HCEC 1CT (cell line): ENCODE measurements at places on chromosomes 2 and 18.

DNA sequence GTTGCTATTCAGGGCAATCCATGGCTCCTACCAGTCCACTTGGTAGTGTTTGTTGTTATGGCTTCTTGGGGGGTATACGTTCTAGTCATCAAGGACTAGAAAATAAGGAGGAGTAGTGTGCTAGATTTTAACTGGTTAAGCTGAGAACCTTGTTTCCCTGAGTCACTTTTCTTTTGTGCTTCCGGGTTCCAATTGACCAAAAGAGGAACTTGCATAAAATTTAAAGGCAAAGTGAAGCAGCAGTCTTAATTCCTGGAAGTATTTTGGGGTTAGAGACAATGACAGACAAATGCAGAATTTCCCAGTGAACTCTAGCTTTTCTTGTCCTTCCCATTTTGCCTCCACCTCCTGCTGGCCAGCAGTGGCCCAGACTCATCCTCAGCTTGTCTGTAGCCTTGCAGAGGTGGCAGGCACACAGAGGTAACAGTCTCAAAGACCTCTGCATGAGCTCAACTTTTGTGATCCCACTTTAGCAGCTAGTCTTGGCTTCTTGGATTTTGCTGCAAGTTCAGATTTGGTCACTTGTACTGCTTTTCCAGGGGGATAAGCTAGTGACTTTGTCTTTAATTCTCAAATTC, 1105.8 kb upstream of the NXPH2 start:
- DNase-seq, result no peak

DNA sequence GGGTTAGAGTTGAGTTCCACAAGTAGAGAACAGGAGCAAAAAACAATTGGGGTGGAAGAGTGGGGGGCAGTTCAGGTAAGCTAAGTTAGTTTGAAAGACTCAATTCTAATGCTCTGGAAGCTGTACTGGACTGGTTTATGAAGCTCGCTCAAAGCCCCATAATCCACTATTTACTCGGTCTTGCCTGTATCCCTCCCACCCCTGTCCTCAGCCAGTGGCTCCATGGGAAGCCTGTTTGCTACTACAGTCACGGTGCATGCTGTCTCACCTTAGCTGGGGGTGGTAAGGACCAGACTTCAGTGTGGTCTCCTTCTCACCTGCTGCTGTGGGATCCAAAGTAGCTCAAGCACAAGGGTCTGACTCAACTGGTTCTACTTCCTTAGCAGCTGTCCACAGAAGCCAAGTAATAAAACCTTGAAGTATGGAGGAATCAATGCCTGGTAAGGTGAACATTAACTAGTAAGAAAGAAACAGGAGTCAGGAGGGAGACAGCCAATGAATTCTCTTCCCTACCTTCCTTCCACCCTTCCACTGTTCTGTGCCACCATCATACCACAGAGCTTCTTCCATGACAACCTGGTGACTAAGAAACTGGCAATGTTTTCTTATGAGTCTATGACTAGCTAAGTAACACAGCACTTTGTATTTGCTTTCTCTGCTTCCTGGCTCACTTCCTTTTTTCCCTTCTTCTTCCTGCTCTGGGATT, 230.8 kb downstream of the SRBD1 start:
- peak; percentile 65 for DNase-seq

DNA sequence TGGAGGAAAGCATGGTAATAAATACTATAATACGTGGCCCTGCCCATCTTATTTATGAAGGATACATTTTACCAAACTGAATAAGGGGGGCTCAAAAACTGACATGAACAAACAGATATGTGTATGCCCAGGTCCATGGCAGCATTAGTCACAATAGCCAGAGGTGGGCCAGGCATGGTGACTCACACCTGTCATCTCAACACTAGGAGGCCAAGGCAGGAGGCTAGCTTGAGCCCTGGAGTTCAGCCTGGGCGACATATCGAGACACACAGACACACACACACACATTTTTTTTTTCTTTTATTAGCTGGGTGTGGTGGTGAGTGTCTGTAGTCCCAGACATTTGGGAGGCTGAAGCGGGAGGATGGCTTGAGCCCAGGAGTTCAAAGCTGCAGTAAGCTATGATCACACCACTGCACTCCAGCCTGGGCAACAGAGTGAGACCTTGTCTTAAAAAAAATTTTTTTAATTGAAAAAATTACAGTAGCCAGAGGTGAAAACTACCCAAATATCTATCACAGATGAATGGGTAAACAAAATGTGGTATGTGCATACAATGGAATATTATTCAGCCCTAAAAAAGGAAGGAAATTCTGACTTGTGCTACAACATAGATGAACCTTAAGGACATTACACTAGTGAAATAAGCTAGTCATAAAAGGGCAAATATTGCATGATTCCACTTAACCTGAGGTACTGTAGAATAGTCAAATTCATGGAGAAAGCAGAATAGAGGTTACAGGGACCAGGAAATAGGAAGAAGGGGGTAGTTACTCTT, 8.0 kb downstream of the ATP8B1 start:
- DNase-seq, result no peak

DNA sequence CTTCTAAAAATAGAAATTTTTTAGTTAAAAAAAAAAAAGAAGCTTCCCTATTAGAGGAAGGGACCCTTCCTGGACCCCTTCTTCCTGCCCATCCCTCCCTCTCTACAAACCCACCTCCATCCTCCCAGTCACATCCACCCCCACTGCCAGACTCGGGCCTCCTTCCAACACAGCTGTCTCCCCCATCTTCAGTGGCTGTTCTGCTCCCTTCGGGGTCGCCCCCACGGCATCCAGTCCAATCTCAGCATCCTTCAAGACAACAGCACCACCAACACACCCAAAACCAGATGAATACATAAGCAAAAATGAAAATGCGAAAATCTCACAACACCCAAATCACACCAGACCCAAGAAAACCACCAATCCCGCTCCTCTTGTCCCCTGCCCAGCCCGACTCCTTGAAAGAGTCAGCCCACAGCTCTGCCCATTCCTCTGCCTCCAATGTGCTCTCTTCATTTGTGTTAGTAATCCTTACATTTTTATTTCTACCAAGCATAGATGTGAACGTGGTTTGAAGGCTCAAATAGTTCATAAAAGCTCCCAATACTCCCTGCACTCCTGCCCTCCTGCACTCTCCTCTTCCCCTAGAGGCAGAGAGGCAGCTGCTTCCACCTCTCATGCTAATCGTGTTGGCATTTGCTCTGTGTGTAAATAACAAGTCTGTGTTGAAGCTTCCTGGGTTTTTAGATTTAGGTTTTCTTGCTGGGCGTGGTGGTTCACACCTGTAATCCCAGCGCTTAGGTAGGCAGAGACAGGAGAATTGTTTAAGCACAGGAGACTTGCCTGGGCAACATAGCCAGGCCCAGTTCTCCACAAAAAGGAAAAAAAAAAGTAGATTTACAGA, 37.0 kb downstream of the MAL start:
- DNase-seq, result no peak

- no peak for DNase-seq
Measured at GRCh38 chr2:239576784-239577685, 176.2 kb upstream of the HDAC4 start.

- no peak for DNase-seq
Measured at GRCh38 chr2:181657379-181657778, 474 bp upstream of the CERKL start.

GRCh38 chr18:77054606-77055428, 77.8 kb downstream of the MBP start:
- DNase-seq, result no peak

- DNase-seq, result no peak
Measured at GRCh38 chr2:169476459-169476858, 2.8 kb upstream of the BBS5 start.

GRCh38 chr2:209351636-209352035, 72.2 kb upstream of the MAP2 start:
- peak; percentile 35 for DNase-seq

- DNase-seq, result no peak
Measured at GRCh38 chr2:47041063-47041462, 114.0 kb downstream of the STPG4 start.

DNA sequence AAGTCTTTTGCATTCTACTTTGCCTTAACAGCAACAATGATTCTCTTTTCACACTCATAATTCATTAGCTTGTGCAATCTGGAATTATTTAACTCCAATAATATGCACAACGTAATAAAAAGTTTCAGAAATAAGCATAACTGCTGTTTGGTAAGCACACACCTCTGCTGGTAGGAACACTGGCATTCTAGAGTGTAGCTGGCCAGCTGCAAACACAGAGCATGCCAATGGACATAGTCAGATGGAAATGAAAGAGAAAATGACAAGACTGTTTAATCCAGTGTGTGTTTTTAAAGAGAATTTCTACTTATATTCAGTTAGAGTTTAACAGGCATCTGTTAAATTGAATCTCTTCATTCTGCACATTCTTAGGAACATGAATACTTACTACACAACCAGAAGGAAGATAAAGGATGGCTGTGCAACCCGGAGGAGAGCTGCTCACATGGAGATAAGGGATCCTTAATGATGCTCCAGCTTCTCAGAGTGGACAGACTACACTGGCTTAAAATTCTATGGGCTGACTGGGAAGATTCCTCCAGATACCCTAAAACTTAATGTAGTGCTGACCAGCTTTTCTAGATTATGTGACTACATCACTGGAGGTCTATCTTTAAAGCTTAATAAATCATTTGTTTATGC, 94.6 kb upstream of the CHAC2 start:
- peak; percentile 4 for DNase-seq

DNA sequence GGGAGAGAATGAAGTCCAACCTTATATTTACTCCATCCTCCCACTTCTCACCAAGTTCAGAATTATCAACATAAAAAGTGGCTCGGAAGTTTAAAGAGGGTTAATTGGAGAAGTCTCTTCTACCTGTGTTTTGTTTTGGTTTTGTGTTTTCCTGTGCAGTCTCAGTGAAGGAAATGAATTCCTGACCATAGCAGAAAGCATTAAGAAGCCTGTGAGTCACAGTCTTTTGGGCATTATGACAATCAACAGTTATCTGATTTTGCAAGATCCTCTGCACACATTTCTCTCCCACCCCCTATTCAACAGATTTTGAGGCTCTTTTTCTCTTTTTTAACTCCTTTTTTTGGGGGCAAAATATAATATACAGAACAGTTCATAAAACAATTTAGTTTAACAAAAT, 8.6 kb upstream of the RPL37A start:
- DNase-seq, result peak; percentile 60

- peak; percentile 50 for DNase-seq
Measured at GRCh38 chr2:17736989-17737388, 16.6 kb downstream of the SMC6 start.

GRCh38 chr2:126658905-126659561, 3.1 kb downstream of the GYPC start:
- DNase-seq, result peak; percentile 74

DNA sequence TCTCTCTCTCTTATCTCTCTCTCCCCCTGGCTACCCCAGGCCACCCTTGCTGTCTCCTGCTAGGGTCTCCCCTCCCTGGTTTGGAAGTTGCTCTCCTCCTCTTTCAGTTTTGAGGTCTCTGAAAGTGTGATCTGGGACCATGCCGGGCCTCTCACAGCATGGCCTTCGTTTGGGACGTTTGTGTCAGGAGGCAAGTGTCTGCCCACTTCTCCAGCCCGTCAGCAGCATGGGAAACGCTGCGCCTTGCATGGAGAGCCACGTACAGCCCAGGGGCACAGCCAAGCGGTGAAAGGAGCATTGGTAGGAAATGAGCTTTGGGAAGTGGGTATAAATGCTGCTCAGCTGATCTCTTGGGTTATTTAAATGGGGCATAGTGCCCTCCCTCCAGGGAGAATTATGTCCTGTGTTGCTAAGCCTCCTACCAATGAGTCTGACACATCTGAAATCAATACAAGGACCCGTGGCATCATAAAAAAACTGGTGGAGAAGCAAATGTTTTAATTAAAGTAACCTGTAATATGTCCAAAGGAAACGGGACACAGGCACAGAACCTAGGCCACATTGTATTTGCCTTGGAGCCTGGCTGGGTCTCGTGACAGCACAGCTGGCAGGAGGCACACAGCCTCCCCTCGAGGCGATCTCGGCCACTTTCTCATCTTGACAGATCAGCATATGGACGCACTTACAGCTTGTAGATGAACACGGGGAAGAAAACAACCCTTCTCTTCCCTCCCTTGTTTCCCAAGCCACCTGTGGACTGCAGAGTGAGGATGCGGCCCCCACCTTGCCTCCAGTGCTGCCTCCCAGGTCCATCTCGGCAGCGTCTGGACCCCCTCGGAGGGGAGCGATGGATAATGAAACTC, 72.7 kb downstream of the SH3RF3 start:
- DNase-seq, result no peak

GRCh38 chr18:58362027-58362575, 266.8 kb downstream of the ALPK2 start:
- peak; percentile 95 for DNase-seq

GRCh38 chr2:234392041-234392615, 104.8 kb downstream of the ARL4C start:
- DNase-seq, result no peak

DNA sequence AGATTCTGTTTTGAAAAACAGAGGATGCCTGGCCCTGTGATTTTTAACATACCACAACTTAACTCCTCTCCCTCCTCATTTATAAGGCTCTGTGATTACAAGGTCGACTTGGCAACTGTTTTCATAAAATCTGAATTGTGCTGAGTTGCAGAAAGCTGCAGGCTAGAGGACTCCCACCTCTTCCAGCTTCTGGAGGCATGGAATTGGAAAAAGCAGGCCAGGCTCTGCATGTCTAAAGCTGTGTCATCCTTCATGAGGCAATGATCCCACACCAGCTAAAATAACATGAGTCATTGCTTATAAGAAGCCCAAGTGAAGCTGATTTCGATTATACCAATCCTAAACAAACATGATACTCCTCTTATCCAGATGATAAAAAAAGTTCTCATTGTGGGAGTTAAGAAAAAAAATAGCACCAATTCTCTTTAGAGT, 11.7 kb downstream of the ARHGAP28 start:
- peak; percentile 96 for DNase-seq

- DNase-seq, result no peak
Measured at GRCh38 chr2:176729706-176730569, 460.7 kb downstream of the MTX2 start.

- DNase-seq, result no peak
Measured at GRCh38 chr2:60551240-60552077, 2.0 kb downstream of the BCL11A start.

DNA sequence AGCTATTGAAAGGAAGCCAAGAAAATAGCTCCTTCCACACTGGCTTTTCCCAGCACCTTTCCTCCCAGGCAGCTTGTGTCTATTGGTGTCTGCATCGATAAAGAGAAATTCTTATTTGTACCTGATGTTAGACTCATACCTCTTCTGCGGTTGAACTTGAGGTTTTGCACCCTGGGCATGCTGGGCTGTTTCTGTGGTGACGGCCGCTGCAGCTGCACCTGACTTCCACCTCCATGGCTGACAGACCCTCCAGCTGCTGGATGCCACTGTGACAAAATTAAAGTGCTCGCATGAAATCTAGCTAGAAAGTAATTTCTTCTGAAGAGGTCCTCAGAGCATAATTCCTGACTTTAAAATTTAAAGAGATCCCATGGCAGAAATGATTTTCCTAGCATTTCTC, 6.6 kb downstream of the FECH start:
- no peak for DNase-seq

GRCh38 chr2:45257820-45258219, 248.6 kb upstream of the SIX2 start:
- no peak for DNase-seq
